Activated T-cell treated with anti-CD3 and anti-CD28 coated beads, Interleukin-2, amount 50 U/mL, for 72 hours (primary cell): ENCODE measurements at places on chromosomes 2 and 18.

GRCh38 chr2:99188357-99188756, 7.4 kb downstream of the MRPL30 start:
- DNase-seq: no peak

GRCh38 chr2:159214325-159214865, 72.1 kb downstream of the WDSUB1 start:
- DNase-seq: no peak

GRCh38 chr18:29378651-29379136, 1201.8 kb upstream of the CDH2 start:
- no peak for DNase-seq

DNA sequence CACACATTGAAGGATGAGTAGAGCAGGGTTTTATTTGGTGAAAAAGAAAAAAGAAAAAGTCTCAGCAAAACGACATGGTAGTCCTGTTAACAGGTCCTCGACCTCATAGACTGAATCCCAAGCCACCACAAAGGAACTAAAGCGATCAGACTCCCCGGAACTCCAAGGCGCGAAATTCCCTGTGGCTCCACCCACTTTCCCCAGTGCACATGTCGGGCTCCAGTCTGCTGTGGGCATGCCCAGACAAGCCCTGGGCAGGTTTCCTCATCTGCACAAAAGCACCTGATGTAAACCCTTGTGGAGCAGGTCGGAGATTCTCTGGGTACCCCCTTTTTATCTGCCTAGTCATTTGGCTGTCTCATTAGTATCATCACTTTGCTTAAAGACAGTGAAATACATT, 170.7 kb upstream of the FSIP2 start:
- no peak for DNase-seq

GRCh38 chr2:151654085-151654484, 80.2 kb downstream of the NEB start:
- no peak for DNase-seq

DNA sequence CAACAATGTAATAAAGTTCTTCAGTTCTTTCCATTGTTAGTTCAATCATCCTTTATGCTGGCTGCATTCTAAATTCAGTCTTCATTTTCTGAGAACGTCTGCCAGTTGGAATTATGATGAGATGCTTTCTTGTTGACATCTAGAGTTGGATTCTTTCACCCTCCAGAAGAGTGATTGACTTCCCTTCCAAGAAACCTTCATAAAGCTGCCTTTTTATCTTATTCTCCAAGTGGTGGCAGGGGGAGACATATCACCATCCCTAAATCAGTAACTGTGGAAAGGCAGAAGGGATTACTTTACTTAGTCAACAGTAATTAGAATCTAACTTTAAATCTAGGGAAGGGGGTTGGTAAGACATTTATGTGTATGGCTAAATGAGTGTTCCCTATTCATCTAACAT, 86.8 kb upstream of the GULP1 start:
- DNase-seq: no peak

- DNase-seq: no peak
These were observed 58.1 kb upstream of the RALBP1 start for GRCh38 chr18:9417073-9417851.

GRCh38 chr2:7118606-7119131, 201.5 kb downstream of the RNF144A start:
- no peak for DNase-seq

- DNase-seq: no peak
These were observed 7.0 kb downstream of the USP34 start for GRCh38 chr2:61463769-61464475.

- no peak for DNase-seq
These were observed 499.7 kb downstream of the BCL11A start for GRCh38 chr2:60053791-60054190.

- DNase-seq: no peak
These were observed 13.6 kb downstream of the EFR3B start for GRCh38 chr2:25055376-25055920.
